ENCODE measurements at places on chromosomes 1 and 21.
A peak's percentile ranks its signal among the peaks of the same experiment; 100 is the strongest.

DNA sequence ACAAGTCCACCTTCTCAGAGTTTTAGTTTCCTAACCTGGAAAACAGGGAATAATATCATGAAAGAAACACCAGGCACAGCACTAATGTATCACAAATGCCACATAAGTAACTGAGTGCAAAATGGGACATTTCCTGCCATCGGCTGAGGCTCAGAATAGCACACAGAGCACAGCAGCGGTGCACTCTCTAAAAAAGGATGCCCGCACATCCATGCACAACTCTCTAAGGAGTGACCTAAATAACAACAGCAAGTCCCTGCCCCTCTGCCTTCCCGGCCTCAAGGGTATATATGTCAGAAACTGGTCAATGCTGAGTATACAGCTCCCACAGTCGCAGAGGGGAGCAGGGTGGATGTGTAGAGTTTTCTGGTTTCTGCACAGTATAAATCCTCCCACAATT lies 100.1 kb upstream of the ERG start:
- DNase-seq: no peak

- no peak for DNase-seq
These were observed 19.4 kb downstream of the LRP8 start for GRCh38 chr1:53308506-53308905.

DNA sequence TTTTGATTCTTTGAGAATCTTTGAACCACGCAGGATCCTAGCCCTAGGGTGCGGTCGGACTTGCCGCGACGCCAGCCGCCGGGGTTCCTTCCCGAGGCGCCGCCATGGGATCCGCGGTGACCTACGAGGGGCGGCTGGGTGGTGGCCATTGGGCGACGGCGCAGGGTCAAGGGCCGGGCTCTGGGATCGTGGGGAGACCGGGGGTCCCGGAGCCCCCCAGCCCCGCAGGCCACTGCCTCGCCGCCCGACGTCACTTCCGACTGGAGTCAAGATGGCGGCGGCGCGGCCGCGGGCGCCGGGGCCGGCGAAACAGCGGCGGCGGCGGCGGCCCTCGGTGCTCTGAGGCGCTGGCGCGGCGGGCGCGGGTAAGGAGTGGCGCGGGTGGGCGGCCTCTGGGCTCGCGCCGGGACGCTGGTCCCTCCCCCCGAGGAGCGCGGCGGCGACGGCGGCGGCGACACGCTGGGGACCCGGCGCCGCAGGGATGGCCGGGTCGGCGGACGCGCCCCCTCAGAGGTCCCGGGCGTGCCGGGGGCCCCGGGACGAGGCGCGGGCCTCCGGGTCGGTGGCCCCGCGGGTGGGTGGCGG lies at the start of gene PRDM2:
TSS of gene PRDM2 (plus strand) at position 253 of the 585 bp plus-strand sequence. CDS start 15,418 bp downstream, outside the sequence.
- DNase-seq: peak; percentile 57

DNA sequence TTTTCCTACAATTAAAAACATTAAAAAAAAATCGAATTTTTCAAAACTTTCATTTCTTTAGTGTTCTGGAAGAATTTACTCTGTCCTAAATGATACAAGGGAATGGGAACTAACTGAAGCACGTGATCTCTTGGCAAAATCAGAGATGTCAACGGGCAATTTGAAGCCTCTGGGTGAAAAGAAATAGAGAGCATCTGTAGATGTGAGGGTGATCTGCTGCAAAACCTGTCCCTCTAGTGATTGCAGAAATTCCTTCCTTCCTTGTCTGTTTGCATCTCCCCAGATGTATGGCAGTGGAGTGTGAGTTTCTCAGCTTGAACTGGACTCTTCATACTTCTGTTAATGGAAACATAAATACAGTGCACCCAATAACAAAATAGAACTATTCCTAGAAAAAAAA lies 100.5 kb upstream of the S1PR1 start:
- no peak for DNase-seq

- DNase-seq: no peak
These were observed 82.2 kb upstream of the ABCD3 start for GRCh38 chr1:94335950-94336349.

GRCh38 chr1:23869051-23869450 lies 961 bp upstream of the FUCA1 start:
- DNase-seq: no peak

DNA sequence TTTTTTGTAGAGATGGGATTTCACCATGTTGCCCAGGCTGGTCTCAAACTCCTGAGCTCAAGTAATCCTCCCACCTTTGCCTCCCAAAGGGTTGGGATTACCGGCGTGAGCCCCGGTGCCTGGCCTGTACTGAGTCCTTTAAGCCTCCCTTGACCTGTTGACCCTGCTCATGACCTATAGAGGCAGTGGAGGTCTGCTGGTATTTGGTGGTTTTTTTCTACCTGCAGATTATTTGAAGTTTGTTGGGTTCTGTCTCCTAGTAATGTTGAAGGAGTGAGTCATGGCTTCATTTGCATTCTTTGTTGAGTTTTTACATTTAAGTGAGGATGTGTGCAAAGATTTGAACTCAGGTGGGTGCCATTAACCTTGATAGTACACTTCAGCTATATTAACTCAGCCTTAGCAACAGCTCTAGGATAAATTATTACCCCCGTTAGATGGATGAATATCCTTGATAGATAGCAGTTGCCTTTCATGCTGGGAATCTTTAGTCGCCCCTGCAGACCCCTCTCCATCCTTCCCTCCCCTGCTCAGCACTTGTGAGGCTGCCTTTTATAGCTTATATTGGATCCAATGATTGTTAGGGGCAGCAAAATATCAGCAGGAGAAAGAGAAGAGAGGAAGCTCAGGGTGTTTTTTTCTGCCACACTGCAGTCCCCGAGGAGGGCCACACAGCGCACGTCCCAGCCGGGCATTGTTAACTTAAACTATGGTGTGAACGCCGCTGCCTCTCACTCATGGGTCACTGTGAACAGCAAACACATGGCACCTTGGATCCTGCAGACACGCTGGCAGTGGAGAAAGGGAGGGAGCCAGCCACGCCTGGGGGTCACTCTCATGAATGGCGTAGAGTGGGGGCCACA lies 14.9 kb upstream of the NPPB start:
- no peak for DNase-seq

DNA sequence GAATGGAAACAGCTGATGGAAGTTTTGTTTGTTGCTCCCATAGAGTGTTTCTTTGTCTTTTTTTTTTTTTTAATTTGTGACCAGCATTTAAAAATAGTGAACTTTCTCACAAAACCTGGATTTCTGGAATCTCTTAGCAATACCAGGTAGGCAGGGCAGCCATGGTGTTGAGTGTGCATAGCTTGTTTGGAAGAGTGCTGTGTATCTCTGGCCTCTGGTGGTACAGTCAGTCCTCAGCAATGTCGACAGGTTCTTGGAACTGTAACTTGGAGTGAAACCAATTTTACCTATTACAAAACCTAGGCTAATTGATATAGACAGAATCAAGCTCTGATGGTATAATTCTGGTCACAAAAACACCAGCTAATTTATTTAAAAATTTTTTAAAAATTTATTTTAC lies 6.7 kb downstream of the AADACL3 start:
- no peak for DNase-seq
